Lung (tissue), 17 donors: ENCODE measurements at places on chromosomes 11 and 22. TPM values are rescaled to one million over a fixed set of nuclear protein-coding genes. Genes with fewer than 3 reads are reported as not detected.

NECTIN1 gene
- 18.3 TPM for total RNA-seq

KCNK4 gene
- not detected for total RNA-seq

HOATZ gene
- total RNA-seq, result 32.6 TPM

ZBTB44 gene
- 72.7 TPM for total RNA-seq

PGA5 gene
- not detected for total RNA-seq

SLC22A6 gene
- not detected for total RNA-seq

SYT7 gene
- total RNA-seq, result 2.8 TPM

CDC42EP1 gene
- total RNA-seq, result 23.9 TPM

DNA sequence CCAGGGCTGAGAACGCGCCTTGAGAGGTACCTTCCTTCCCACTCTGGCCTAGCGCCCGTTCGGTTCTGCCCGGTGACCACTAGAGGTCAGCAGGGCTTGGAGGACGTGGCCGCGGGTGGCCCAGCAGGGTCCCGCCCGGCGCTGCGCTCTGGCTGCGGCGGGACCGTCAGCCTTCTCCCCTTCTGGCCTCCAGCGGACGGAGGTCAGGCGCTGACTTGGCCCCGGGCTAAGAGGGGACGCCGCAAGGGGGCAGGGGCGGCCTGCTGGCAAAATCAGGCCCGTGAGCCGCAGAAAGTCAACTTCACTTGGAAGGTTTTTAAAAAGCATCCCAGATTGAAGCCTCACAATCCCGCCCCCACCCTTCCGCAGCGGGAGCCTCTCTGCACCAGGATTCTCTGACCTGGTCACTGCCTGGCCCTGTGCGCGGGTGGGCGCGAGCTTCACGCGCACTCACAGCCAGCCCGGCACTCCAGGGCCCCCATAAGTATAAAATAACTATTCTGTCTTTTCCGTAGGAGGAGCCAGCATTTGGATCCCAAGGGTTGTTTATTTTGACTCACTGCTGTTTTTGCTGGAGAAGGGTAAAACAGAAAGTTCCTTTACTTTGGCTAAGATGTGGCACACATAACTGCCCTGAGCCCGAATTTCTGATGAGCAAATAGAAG lies 23.2 kb upstream of the ZBTB16 start:
- DNase-seq, result peak; percentile 75

GRCh38 chr22:39318507-39319283 lies 728 bp downstream of the RPL3 start:
- DNase-seq, result no peak

DNA sequence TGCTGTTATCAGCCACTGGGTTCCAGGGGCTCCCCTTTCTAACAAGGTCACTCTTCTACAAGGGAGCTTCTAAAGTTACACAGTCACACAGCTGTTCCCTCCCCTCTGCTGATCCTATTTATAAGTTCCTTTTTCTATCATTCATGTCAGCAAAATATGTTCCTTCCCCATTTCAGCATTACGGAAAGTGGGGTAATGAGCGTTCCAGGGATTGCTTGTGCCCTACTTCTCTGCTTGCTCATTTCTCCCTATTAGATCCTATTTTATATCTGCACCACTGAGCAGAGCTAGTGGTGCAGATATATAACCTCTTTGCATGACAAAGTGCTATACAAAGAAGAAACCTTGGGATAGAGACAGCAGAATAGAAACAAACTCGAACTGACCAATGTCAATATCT lies 22.7 kb upstream of the PLEKHB1 start:
- DNase-seq, result no peak

DNA sequence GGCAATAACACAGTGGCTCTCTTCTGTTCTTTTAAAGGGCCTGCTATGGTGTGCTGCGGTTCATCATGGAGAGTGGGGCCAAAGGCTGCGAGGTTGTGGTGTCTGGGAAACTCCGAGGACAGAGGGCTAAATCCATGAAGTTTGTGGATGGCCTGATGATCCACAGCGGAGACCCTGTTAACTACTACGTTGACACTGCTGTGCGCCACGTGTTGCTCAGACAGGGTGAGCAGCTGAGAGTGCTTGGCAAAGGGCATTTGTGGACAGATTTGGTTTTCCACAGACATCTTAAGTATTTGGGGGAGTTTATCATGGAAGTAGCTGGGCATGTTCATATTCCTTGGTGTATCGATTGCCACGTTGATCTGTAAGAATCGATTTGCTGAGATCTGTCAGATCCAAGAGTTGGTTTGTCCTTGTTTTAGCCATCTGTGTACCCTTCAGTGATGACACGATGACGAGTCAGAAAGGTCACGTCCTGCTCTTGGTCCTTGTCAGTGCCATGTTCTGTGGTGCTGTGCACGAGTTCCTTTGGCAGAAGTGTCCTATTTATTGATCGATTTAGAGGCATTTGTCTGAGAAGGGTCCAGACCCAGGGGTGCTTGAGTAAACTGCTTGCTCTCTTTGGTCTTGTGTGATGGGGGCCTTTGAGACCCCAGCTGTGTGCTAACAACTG lies 4.8 kb downstream of the RPS3 start:
- DNase-seq, result no peak

- no peak for DNase-seq
Observed at GRCh38 chr11:126109941-126110731, 47.5 kb upstream of the CDON start.

- DNase-seq, result no peak
Observed at GRCh38 chr22:28857288-28857687, 26.1 kb upstream of the ZNRF3 start.

DNA sequence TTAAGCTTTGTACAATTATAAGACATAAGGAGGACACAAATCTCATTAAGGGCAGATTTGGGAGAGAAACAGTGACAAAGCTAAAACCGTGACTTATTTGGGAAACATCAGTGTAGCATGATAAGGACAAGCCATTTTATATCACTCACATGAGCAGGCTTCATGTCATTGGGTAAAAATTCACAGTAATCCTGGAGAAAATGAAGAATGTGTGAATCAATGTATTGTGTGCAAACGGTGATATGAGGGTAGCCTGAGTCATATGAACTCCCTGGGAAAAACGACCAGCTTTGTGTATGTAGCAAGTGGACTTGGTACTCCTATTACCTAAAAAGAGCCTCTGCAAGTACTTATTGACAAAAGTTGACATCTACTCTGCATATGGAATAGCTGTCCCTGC lies 6.0 kb upstream of the TRIM34 start:
- no peak for DNase-seq

GRCh38 chr11:19719960-19720359 lies 7.3 kb downstream of the NAV2 start:
- no peak for DNase-seq
